NCI-H446 treated with DMSO at 0.1 percent for 48 hours (cell line): ENCODE measurements at places on chromosomes 5 and 9.
A peak's percentile ranks its signal among the peaks of the same experiment; 100 is the strongest.

GRCh38 chr9:21085005-21085404, 7.3 kb upstream of the IFNB1 start:
- no peak for DNase-seq

GRCh38 chr5:157563929-157564716, 11.5 kb downstream of the ADAM19 start:
- DNase-seq = no peak

GRCh38 chr5:16800477-16800876, 135.6 kb downstream of the MYO10 start:
- no peak for DNase-seq

DNA sequence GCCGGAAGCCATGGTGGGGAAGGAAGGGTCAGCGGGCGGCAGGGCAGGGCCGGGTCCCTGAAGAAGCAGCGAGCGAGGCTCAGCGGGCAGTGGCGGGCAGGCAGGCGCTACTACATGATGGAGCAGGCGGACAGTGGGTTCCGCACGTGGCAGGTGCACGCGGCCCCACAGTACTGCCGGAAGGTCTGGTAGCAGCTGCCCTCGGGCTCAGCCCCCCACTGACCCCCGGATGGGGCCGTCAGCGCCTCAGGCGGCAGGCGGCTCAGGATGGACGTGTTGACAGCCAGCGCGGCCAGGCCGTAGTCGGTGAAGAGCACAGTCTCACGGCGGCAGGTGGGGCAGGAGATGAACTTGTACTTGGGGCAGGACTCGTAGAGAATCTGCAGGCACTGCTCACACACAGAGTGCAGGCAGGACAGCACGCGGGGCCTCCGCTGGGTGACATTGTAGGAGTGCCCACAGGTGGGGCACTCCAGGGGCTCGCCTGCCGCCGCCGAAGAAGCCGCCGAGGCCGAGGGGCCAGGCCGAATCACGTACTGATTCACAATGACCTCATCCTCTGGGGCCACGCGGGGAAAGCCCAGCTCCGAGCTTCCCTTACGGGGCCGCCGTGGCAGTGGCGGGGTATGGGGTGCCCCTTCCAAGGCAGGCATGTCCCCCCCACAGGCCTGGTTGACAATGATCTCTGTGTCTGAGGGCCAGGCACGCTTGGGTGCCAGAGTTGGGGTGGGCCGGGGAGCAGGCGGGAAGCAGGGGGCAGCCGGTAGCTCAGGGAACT, 1.5 kb downstream of the RNF208 start:
- no peak for DNase-seq

DNA sequence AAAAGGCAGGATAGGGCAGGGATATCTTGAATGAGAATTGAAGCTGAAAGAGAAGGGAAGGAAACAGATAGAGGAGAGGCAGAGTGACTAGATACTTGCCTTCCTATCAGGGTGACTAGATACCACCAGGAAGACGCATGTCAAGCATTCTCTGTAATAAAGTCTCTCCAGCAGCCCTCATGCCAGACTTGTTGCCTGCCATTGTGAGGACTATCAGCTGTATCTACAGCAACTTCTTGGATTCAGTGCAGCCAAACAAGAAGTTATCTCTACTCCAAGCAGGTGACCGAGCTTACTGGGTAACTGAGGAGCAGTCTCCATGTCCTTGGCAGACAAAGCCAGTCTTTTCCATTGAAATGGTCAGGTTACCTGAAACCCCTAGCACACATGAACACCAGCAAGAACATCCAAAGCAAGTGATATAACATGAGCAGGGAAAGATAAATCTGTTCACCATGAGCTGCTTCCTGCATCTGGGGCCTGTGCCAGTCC, 9.3 kb downstream of the SH3RF2 start:
- DNase-seq = no peak

DNA sequence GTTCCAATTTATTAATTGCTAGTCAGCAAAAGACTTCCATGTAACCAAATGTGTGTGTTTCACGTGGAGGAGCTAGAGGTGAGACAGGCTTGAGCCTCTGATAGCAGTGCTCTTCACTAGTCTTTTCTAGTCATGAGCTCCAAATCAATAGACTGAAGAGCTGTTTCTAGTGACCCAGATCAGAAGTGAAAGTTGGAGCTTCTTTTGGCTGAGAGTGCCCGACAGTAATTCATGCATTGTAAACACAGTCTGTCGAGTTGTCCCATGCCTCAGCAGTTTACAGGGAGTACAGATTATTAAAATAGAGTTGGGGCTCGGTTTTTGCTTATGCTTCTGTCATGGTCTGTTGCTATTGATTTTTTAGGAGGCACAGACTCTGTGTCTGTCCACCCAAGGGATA, 793.1 kb downstream of the DTWD2 start:
- peak; percentile 86 for DNase-seq

DNA sequence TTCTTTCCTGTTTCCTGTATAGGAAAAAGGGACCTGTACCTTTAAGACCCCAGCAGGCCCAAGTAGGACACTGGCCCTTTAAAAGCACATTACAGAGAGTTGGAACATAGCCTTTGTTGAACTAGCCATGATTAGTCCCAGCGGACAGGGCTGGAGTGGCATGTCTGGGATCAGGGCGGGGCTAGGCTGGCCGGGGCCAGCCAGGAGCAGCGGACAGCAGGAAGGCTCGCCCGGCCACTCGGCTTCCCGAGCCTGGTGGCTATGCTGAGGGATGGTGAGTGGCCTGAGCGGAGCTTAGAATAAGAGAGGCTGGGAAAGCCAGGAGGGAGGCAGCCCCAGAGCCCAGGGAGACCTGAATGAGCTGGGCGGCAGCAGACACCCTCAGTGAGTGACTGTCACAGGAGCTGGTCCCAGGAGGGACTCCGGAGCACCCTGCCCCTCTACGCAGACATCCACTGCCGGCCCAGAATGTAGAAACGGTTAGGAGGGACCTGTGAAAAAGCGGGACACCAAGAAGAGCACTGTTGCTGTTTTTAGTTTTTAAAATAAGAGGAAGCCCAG, 92.1 kb downstream of the DAB2IP start:
- peak; percentile 26 for DNase-seq

GRCh38 chr5:10036136-10036815, 213.4 kb downstream of the ATPSCKMT start:
- no peak for DNase-seq

GRCh38 chr5:68418201-68418600, 202.6 kb downstream of the PIK3R1 start:
- DNase-seq = no peak

GRCh38 chr9:115250621-115251032, 132.7 kb upstream of the TNC start:
- no peak for DNase-seq

GRCh38 chr5:36692791-36693763, 86.7 kb downstream of the SLC1A3 start:
- no peak for DNase-seq

DNA sequence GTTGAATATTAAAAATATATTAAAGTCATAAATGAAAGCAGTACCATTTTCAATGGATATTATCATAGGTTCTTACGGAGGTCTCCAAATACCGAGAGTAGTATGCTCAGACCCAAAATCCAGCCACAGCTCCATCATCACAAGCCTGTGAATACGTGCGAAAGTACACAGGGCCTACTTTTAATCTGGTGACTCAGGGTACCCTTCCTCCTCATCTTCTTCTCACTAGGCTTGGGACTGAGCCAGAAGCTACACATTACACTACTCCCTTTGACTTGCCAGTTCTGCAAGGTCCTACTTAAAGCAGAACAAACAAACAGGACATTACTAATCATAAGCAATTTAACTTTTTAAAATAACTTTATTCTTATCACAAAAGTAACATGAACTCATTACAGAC, 7.6 kb upstream of the RIC1 start:
- no peak for DNase-seq

GRCh38 chr5:143217804-143218160, 185.7 kb downstream of the NR3C1 start:
- no peak for DNase-seq

DNA sequence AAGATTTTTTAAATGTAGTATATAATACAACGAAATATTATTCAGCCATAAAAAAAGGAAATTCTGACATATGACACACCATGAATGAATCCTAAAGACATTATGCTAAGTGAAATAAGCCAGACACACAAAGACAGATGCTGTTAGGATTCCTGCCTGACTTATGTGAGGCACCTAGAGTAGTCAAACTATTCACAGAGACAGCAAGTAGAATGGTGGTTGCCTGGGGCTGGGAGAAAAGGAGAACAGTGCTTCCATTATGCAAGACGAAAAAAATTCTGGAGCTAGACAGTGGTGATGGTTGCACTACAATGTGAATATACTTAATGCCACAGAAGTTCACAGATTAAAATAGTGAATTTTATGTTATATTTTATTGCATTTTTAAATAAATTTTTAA, 66.8 kb downstream of the SPOCK1 start:
- no peak for DNase-seq

- DNase-seq = peak; percentile 13
Measured at GRCh38 chr5:139049780-139050179, 148.4 kb downstream of the SIL1 start.

GRCh38 chr5:6792911-6793471, 79.8 kb downstream of the TENT4A start:
- no peak for DNase-seq

- no peak for DNase-seq
Measured at GRCh38 chr5:120464627-120465435, 731 bp downstream of the PRR16 start.

- DNase-seq = no peak
Measured at GRCh38 chr9:78351816-78352215, 54.9 kb downstream of the PSAT1 start.
